ENCODE measurements at places on chromosomes 1 and 21.

GRCh38 chr1:6574818-6575217 is 5.0 kb upstream of the ZBTB48 start:
- no peak for DNase-seq

GRCh38 chr1:149916193-149916897 is 1.3 kb downstream of the SV2A start:
- DNase-seq = no peak

DNA sequence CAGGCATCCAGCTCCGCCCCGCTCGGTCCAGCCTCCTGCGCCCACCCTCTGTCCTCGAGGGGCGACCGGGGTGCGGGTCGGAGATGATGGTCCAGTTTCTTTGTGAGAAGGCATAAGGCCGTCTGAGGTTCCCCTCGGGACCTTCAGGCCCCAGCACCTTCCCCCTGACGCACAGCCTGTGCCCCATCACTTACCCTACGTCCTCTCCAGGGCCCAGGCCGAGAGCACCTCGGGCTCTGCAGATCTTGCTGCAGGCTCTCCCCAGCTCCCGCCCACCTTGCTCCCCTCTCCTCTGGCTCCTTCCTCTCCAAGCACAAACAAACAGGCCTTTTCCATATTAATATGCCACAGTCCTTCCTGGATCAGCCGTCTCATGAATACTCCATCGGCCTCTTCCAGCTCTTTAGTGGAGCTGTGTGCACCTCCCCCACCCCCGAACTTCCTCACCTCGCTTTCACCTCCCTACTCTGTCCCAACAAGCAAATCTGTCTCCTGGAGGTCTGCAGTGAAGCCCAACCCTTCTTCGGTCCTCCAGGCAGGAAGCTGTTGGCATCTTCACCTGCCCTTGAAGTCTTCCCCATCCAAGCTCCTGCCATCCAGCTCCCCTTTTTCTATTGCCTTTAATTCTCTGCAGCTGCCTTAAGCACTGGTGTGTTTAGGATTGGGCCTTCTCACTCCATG is 448 bp upstream of the COL9A2 start:
- DNase-seq = no peak

GRCh38 chr1:84272401-84272800 is 29.1 kb upstream of the SAMD13 start:
- no peak for DNase-seq

DNA sequence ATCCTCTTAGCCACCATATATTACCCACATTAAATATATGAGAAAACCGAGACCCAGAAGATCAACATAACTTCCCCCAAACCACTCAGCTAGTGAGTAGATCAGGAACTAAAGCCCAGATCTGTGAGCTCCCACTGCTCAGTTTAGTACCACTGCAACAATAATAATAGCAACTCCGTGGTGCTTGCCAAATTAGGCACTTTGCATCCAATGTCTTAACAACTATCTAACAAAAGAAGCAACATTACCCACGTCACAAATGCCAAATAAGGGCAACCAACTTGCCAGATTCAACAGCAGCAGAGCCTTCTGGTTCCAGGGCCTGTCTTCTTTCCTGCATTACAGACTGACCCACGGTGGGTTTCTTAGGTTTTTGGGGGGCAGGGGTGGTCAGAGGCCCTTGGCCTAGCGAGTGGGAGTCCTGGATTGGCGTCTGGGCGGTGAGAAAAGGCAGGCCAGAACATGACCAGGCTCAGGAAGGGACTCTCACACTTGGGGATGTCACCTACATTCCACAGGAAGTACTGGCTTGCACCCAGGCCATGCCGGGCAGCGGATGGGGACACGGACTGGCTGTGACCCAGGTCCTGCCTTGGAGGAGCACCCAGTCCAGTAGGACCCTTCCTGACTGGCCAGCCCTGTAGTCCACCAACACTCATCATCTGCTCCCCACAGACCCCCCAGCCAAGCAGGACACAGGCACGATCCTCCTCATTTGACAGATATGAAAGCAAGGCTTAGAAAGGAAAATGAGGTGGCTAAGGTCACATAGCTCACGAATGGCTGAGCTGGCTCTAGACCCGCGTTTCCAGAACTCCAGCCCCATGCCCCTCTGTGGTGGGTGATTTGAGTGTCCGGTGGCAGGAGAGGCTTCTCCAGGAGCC is 4.6 kb downstream of the HCRTR1 start:
- no peak for DNase-seq

GRCh38 chr1:12604114-12604874 is 13.7 kb downstream of the DHRS3 start:
- DNase-seq = peak; percentile 78

DNA sequence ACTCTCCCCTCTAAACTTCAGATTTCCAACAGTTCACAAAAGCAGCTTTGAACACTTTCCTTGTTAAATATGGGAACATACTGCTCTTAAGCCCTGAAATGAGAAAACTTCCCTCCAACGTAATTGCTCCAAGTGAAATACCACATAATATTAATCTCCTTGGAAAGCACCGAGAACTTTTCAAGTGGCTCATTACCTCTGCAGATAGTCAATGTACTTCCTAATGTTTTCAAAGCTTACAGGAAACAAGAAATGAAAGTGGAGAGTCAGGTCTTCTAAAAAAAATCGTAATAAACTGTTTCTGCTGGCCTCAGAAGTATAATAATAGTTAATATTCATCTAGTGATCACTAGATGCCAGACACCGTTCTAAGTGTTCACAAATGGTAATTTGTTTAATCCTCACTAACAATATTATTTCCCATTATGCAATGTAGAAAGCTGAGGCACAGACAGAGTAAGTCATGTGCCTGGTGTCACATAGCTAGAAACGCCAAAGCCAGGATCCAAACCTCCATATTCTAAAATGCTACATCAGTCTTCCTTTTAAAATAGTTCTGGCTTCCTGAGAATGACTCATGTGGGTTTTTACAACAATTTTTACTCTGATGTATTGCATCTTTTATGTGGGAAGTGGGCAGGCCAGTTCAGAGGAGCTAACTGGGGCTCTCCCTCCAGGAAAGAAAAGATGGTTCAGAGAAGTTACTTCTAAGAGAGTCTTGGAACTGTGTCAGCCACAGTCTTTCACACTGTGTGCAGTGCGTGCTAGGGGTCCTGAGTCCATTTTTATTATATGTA is 177.2 kb downstream of the PLPPR4 start:
- DNase-seq = no peak

- no peak for DNase-seq
These were observed 8.2 kb downstream of the ZSWIM5 start for GRCh38 chr1:45198185-45198584.

DNA sequence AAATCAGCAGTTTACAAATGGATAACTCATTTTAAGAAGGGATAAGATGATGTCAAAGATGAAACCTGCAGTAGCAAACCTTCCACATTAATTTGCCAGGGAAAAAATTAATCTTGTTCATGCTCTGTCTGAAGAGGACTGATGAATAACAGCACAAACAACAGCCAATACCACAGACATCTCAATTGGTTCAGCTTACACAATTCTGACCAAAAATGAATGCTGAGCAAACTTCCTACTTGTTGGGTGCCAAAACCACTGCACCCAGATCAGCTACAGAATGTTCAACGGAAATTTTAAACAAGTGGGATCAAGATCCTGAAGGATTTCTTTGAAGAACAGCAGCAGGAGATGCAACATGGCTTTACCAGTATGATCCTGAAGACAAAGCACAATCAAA is 98.3 kb downstream of the COQ8A start:
- no peak for DNase-seq

DNA sequence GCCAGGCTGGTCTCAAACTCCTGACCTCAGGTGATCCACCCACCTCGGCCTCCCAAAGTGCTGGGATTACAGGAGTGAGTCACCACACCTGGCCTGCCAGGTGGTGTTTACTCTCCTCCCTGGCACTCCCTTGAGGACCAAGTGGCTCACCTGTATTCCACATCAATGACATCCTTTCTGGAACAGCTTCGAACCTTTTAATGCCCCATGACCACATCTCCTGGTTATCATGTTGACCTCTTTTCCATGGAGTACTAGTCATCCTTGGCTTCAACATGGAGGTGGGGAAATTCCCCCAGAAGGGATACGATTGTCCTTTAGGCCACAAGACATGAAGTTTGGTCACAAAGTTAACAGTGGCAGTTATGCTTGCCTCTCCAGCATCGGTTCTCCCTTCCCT is 66.9 kb downstream of the CDC7 start:
- no peak for DNase-seq

- peak; percentile 80 for DNase-seq
These were observed 2.6 kb upstream of the TOR3A start for GRCh38 chr1:179079113-179079761.

DNA sequence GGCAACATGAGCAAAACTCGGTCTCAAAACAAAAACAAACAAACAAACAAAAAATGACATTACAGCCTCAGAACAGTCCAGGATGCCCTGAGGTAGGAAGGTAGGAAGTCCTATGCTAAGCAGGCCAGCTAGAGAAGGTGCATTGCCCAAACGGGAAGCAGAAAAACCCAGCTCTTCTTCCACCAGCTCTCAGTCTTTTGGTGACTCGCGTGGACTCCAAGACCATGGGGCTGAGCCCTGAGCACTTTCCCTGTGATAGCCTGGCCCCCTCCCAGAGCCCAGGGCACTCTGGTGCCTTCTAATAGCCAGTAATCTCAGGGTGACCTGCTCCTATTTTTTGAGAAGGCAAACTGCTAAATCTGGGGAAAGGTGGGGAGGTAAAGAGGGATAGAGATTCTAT is 16.1 kb downstream of the PHLDA3 start:
- DNase-seq = no peak

Data from CD4-positive, alpha-beta T cell treated with Interleukin-17A for 1 hour (primary cell).